ENCODE measurements at places on chromosomes 13 and 19.

GRCh38 chr19:37943480-37943879 lies 36.5 kb downstream of the SIPA1L3 start:
- DNase-seq = no peak

DNA sequence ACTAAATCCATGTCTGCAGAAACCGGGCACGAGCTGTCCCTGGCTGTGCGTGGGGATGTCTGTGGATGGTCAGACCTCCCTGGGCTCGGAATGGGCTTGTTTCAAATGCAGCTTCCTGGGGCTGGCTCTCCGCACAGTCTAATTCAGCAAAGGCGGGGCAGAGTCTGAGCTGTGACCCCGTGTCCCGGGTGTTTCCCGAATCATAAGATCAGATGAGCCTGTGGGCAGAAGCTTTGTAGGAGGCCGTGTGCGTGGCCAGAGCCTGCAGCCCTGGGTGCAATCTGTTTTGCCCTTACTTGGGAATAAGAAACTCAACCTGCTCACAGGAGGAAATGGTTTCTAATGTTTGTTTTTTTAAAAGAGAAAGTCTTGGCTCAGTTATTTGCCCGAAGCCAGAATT lies 13.9 kb upstream of the GNA11 start:
- DNase-seq = no peak

- peak; percentile 78 for DNase-seq
Observed at GRCh38 chr19:55585658-55586339, 5.2 kb upstream of the ZNF579 start.

- peak; percentile 95 for DNase-seq
Observed at GRCh38 chr19:46859637-46860124, 1.1 kb upstream of the ARHGAP35 start.

DNA sequence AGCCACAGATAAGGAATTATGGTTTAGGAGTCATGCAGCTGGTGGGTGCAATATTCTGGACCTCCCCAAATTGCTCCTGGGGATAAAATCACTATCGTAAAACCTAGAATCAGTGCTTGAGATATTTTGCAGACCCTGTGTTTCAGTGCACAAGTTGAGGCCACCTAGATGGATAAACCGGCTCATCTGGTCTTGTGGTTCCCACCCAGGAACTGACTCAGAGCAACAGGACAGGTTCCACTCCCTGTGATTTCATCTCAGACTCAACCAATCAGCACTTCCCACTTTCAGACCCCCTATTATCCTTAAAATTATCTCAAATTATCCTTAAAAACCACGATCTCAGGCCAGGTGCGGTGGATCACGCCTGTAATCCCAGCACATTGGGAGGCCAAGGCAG lies 21.0 kb downstream of the FBXL12 start:
- no peak for DNase-seq

GRCh38 chr13:109371066-109371465 lies 415.3 kb downstream of the IRS2 start:
- DNase-seq = no peak

DNA sequence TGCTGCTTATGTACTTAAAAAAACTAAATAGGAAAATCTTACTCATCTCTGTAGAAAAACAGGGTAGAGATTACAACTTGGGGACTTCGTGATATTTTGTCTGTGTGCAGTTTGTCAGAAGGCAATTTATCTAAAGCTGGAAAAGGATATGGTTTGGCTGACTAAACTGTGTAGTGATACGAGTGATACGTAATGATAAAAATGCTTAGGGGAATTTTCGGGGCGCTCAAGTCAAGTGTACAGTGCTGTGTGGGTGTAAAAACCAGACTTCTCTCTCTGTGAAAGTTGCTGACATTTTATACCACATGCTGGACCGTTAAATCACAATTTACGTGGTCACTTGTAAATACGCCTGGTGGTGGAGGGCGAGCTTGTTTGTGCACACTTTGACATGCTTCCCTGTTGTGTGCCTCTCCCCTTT lies 221.7 kb downstream of the KCNRG start:
- DNase-seq = no peak

DNA sequence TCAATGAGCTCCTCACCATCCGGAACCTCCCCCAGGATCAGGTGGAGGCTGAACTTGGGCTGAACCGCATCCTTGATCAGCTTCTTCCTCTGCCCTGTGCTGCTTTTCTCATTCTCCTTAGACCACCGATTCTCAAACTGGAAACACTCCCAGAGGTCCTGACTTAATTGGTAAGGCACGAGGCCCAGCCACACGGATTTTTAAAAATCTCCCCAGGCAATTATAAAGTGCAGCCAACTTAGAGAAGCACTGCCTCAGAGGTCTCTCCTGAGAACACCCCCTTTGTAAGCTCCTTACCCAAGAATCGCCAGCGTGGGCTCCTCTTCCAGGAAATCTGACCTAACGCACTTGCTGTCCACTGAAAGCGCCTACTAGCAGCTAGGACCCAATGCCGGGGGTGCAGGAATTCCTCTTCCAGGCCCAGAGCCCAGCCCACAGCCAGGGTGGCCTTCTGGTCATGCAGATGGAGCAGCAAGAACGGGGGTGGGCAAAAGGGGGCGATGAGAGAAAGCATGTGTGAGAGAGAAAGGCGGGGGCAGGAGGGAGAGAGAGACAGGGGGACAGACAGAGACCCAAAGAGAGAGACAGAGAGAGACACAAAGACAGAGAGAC lies 66.9 kb upstream of the CACNA1A start:
- no peak for DNase-seq

GRCh38 chr13:94860981-94861407 lies 148.6 kb upstream of the SOX21 start:
- DNase-seq = no peak

DNA sequence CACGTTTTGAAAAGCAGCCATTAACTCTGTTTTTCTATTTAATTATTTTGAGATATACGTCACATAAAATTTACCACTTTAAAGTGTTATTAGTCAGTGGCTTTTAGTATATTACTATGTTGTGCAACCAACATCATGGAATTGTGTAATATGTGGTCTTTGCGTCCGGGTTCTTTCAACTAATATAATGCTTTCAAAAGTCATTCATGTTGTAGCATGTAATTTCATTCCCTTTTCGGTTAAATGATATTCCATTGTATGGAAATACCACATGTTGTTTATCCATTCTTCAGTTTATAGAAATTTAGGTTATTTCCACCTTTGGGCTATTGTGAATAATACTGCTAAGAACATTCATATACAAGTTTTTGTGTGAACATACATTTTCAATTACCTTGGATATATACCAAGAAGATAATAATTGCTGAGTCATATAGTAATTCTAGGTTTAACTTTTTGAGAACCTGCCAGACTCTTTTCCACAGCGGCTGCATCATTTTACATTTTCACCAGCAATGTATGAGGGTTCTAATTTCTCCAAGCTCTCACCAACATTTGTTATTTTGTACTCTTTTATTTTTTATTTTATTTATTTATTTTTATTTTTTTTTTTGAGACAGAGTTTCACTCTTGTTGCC lies 28.1 kb upstream of the CLDN10 start:
- DNase-seq = no peak

GRCh38 chr19:42095814-42096230 lies 19.9 kb downstream of the ZNF574 start:
- no peak for DNase-seq
